ENCODE measurements at places on chromosomes 7 and 10.

GRCh38 chr7:52938455-52939133 is 96.8 kb upstream of the POM121L12 start:
- DNase-seq: no peak

DNA sequence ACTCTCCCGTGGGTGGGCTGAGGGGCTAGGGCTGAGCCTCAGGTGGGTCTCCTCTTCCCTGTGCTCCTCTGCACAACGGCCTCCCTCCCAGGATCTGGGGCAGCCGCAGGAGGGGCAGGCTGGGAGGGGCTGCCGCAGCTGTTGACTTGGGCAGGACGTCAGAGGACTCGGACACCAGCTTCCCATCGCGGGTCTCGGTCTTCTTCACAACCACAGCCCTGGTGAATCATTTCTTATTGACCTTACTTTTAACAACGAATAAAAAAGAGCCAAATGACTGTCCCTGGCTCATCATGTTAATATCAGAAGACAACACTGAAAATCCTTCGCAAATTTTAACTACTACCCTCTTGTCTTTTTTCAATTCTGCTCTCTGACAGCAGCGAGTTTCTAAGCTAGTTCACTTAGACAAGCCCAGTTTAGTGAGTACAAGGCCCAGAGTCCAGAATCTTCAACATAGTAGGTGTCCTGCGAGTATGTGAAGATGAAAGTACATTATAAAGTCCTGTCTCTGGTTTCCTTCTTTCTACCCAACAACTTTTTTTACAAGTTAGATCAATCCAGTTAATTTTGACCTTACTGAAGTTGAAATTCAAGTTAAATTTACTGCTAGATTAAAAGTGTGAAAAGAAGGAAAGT is 32.4 kb downstream of the CTNNA3 start:
- DNase-seq: no peak

- no peak for DNase-seq
Observed at GRCh38 chr7:112233048-112233697, 26.7 kb downstream of the ZNF277 start.

DNA sequence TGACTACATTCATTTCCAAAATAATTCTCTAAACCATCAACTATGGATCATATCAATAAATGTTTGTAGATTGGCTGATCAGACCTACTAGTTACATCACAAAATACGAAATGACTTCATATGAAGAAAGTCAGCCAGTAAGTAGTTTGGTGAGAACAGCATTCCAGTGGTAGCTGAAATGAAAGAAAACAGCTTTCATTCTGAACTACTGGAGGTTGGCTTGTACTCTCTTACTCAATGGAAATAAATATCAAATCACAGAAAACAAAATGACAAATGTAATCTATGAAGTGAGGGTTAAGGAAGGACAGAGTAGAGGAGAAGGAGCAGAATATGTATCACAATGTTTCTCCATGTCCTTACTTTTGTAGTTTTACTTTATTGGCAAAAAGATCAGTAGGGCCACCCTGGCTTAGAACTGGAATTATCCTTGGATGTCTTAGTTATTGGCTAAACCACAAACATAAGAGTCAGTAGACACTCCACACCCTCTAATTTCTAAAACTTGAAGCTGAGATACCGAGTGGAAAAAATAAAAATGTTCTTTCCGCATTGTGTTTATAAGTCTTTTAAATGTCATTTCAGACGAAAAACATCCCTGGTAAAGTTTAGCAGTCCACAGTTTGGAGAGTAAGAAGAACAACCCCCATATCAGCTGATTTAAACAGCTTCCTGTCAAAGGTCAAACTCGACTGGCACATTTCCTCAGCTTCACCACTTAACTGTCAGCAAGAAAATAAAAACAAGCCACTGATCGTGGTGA is 74.0 kb upstream of the DGKI start:
- DNase-seq: no peak

DNA sequence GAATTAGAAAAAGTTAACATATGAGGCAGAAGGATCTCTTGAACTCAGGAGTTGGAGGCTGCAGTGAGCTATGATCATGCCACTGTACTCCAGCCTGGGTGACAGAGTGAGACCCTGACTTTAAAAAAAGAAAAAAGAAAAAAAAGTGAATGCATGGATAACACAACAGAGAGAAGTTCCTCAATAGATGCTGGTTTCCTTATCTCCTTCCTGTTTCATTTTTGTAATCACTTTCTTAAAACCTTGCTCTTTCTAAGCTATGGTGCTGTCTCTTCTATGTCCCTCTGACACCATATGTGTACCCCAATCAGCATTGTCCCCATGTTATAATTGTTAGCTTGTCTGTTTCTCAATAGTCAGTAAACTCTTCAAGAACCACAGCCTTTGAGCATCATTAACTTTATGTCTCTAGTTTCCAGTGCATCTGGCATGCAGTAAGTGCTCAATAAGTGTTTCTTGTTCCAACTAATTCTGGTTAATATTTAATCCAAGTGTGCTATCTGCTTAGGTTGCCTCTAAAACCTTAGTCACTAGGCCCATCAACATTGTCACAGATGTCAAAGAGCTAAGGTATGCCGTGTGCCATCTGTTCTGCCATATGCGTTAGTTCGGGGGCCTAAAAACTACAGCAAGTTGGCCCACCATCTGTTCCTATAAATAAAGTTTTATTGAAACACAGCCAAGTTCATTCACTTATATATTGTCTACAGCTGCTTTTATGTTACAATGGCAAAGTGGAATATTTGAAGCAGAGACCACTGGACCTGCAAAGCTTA is 36.2 kb downstream of the MPP7 start:
- no peak for DNase-seq

- DNase-seq: no peak
Observed at GRCh38 chr10:112299456-112299855, 16.3 kb downstream of the TECTB start.

DNA sequence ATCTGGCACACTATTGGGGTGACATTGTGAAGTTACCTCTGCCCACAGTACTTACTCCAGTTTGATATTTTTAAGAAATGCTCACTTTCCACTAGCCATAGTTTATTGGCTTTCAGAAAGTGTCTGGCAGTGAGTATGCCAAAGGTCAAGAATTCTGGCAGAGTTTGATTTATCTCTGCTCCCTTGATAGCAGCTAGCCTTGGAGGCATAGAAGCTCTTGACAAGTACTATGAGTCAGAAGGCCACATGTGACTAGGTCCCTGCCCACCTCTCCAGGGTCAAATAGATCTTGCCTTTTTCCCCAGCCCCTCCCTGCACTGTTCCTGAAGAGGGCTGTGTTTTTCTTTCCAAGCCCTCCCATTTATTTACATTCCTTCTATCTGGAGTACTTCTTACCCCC is 202.2 kb downstream of the AUTS2 start:
- no peak for DNase-seq

GRCh38 chr7:94067047-94067446 is 62.9 kb upstream of the BET1 start:
- DNase-seq: no peak

Measured in stimulated activated CD8-positive, alpha-beta memory T cell treated with anti-CD3 and anti-CD28 coated beads, Interleukin-15, amount 100 ng/mL, for 4 hours (primary cell).